ENCODE measurements at places on chromosomes 5 and 9.

DNA sequence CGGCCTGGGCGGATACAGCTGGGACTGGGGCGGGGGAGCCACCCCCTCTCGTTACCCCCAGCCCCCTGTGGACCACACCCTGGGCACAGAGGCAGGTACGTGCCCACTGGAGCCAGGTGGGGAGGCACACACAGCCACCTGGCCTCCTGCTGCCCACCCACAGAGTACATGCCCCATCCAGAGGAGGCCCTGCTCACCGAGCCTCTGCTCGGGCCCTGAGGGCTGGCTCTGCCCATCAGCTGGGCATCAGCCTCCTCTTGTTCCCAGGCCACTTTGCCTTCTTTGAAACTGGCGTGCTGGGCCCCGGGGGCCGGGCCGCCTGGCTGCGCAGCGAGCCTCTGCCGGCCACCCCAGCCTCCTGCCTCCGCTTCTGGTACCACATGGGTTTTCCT, 6.3 kb downstream of the MAMDC4 start:
- no peak for DNase-seq

DNA sequence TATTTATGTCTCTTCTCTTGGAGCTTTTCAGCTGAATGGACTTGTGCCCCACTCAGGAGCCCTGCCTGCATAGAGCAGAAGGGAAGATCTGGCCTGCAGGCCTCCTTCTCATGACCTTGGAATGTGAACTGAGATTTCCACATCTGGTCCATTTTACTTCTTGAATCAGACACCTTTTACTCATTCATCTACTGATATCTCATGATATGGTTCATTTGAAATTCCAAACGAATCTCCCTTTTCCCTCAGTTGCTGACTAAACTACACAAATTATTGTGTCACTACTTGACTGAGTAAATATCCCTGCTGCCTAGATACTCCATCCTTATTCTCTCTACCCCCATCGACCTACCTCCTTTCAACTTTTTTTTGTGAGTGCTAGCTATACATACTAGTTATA, 138.7 kb downstream of the PLCXD3 start:
- DNase-seq: no peak

DNA sequence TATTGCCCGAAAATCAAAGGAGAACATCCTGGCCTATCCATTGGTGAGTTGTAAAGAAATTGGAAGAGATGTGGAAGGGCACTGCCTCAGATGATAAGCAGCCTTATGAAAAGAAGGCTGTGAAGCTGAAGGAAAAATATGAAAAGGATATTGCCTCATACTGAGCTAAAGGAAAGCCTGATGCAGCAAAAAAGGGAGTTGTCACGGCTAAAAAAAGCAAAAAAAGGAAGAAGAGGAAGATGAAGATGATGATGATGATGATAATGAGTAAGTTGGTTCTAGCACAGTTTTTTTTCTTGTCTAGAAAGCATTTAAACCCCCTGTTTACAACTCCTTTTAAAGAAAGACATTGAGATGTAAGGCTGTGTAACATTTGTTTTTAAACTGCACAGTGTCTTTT, 59.8 kb upstream of the ZBED3 start:
- DNase-seq: no peak

GRCh38 chr5:166595274-166595951, 1696.0 kb upstream of the WWC1 start:
- no peak for DNase-seq

- peak; percentile 50 for DNase-seq
Observed at GRCh38 chr5:181186986-181187499, 18.0 kb downstream of the TRIM7 start.

DNA sequence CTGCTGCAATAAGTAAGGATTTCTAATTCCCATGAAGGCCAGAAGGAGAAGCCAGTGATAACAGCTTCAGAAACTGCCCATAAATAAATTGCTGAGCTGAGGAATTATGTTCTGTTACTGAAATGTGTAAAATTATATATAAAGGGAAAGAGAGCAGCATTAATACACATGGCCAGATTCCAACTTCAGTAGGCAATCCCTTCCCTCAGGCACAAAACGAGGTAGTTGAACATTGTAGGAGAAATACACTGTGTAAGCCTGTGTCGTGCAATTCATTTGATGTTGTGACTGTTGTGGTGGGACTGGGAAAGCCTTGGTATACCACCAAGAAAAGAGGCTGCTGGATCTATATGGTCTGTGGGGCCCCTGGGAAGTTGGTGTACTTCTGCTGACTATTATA, 192.9 kb downstream of the WDR70 start:
- DNase-seq: no peak

GRCh38 chr5:170056561-170057267, 49.0 kb upstream of the FOXI1 start:
- DNase-seq: no peak

DNA sequence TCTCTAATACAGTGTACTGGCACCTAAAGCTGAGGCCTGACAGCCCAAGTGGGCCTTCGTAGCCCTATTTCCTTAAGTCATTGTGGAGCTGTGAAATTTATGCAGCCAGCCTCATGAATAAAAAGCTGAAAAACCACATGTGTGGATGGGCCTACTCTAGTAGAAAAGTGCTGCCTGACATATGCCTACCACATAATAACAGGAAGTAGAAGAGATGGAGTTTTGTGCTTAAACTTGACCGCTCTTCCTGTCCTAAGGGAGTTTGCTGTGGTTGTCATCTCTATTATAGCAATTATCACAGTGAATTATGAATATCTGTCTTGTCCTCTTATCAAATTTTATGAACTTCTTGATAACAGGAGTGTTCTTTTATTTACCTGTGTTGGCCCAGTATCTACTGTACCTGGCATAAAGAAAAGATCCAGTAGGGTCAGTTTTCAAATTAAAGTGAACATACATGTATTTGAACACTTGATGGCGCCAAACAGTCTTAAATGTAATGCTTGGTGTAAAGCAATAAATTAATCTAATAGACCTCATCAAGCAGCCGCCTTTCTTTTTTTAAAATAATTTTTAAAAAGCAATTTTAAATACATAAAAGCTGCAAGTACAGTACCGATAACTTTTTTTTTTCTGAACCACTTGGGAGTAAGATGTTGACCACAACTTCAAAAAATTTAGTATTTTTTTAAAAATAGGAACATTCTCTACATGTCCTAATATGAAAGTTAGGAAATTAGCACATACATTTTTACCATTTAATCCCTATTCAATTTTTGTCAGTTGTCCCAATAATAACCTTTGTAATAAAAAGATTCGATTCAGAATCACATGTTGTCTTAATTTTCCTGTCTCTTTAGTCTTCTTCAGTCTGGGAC, 51.0 kb downstream of the FKTN start:
- peak; percentile 59 for DNase-seq

DNA sequence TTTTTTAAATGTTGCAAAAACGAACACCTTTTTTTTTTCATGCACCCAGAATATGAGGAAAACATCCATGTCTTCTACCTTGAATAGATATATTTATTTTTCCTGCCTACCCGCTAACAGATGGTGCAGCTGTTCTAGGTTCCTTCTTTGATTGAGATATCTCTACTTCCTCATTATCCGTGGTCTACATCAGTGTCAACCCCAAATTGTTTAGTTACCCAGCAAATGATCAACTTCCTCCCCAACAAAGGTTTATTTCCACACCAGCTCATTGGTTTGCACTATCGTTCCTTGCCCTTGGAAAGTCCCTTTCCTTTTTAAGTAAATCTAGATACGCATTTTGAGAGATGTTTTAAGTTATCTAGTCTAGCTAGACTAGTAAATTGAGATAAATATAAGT, 166.4 kb downstream of the PRR16 start:
- DNase-seq: no peak

DNA sequence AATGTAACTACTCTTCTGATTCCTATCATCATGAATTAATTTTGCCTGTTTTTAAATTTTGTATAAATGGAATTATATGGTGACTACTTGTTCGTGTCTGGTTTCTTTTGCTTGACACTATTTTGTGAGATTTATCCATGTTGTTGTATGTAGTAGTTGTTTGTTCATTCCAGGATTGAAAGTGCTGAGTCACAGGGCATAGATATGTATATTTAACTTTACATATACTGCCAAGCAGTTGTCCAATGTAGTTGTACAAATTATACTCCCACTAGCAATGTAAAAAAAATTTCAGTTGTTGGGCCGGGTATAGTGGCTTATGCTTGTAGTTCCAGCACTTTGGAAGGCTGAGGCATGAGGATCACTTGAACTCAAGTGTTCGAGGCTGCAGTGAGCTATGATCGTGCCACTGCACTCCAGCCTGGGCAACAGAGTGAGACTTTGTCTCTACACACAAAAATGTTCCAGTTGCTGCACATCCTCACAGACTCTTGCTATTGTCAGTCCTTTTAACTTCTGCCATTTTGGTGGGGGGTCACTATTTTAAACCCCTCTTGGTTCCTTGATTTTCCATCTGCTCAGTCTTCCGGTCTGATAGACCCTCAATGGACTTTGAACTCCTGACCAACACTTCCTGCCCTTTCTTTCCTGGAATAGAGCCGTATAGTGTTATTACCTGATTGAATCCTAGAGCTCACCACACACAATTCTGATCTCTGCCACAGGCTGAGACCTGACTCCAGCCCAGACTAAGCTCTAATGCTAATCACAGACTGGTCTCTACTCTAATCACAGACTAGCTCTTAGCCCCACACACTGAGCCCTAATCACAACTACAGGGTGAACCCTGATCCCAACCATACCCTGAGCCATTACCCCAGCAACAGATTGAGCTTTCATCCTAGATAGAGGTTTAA, 69.3 kb upstream of the MELK start:
- DNase-seq: no peak

- no peak for DNase-seq
Observed at GRCh38 chr5:64165500-64166200, at the start of gene RNF180. TSS of gene RNF180 (plus strand) at chr5:64165843. CDS start at chr5:64200808, 34,965 bp downstream.

- DNase-seq: no peak
Observed at GRCh38 chr5:178058321-178059012, 54.9 kb upstream of the N4BP3 start.

GRCh38 chr5:154528005-154528594, 50.1 kb upstream of the HAND1 start:
- DNase-seq: no peak

DNA sequence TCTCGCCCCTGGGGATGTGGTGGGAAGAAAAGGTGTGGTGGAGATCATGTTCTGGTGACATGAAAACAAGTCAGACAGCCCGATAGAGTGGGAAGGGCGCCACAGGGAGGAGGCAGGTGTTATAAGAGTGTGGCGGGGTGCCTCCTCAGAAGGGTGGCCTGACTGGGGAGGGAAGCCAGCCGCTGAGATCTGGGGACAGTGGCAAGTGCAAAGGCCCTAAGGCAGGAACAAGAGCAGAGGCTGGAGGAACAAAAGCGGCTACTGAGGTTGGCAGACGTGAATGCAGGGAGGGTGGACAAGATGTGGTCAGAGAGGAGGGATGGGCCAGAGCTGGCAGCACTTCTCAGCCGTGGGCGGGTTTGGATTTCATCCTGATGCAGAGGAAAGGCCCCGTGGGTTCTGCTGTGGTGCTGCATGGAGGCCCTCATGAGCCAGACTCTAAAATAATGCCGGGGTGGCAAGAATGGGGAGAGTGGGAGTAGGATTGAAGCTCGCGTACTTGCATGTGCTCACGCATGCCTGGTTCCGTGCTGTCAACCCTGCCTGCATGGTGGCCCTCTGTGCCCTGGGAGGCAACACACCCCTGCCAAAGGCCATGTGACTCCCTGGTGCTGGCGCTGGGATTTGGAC, 89.2 kb downstream of the MVB12B start:
- no peak for DNase-seq

- DNase-seq: no peak
Observed at GRCh38 chr9:118883411-118883810, 485.8 kb downstream of the BRINP1 start.

DNA sequence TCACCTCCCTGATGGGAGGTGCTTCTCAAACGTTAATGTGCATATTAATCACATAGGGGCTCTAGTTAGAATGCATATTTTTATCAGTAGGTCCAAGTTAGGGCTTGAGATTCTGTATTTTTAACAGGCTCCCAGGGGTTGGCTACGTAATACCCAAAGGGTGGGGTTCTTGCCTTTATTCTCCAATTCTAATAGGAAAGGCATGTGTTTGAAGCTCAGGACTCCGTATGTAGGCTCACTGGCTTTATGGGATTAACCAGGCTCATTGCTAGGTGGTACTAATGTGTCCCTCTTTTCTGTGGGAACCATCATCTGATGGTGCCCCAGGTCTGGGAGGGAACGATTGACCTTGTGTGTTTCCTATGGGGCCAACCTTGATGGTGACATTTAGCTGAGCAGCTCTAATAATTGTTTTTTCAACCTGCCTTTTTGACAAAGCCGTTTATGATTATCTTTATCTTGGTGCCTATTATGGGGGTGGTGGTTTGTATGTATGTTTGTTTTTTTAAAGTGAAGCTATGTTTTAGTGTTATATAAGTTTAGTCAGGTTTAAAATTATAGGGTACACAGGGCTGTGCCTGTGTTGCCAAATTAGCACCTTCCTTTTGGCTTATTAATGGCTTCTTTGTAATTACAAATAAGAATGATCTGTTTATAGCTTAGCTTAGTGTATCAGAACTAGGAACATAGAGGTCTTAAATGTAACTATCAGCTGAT, 20.8 kb downstream of the TJP2 start:
- no peak for DNase-seq

DNA sequence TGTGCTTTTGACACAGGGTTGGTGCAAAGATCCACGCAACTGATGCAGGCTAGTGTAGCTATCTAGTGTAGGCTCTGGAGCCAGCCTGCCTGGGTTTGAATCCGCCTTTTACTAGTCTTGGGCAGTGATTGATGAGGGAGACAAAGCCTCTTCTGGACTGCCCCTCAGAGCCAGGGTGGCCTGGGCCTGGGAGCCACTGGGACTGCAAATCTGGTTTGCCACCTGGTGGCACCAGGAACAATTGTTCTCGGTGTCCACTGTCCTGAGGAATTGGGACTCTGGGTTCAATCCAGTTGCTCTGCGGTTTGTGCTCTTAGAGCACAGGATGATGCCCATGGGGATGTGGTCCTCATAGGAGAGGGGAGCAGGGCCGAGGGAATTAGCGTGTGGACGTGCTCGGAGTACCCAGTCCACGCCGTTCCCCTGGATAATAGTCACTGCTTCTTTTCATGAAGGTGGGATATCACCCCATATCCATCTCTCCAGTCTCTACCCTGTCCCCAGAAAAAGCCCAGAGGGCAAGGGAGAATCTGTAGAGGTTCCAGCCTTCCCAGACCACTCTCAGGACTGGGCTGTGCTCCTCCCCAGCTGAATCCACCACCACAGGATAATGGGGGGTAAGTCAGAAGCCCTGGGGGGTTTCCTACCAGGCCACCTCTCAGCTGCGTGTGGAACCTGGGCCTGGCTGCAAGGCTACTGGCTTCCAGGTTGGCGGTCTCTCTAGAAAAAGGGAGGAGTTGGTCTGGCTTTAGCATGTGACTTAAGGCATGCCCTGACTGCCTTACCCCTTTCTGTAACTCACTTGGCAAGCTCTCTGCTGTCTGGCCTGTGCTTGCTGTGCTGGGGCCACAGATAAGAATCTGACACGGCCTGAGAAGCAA, 1.9 kb downstream of the B4GALT7 start:
- DNase-seq: no peak

- no peak for DNase-seq
Observed at GRCh38 chr9:87657893-87658292, 68.0 kb upstream of the CTSL start.

DNA sequence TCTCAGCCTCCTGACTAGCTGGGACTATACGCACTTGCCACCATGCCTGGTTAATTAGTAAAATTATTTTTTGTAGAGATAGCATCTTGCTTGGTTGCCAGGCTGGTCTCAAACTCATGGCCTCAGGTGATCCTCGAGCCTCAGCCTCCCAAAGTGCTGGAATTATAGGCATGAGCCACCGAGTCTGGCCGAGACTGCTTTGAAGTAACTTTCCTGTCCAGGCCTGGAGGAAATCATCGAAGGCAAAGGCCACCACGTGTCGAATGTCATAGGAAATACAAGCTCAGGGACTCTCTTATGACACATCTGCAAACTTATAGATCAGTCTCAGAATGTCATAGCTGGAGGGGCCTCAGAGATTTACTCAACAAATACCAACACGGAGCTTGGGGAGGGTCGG, 25.1 kb downstream of the RAPGEF1 start:
- no peak for DNase-seq

Data from HAP-1 (cell line).